H9 (cell line): ENCODE measurements at places on chromosomes 5 and 9. TPM values are rescaled to one million over a fixed set of nuclear protein-coding genes. Genes with fewer than 3 reads are reported as not detected.

DNA sequence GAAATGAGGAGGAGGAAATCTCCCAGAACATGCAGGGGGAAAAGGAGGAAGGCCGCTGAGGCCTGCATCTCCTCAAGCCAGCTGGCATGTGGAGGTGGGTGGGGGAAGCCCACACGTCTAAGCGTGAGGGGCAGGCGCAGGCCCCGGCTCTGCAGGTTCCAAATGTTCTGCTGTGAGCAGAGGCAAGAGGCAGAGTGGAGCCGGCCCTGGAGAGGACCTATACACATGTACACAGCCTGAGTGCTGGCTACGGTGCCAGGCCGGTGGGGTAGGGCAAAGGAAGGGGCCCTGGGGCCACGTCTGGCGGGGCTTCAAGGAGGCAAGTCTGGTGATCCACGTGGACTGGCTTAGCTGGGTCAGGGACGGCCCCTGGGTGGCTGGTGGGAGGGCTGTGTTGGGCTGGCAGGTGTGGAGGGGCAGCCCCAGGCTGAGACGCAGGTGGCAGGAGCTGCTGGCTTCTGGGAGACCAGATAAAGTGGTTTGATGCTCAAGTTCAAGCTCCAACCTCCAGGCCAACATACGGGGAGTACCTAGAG lies 26.4 kb downstream of the LPCAT1 start:
- no peak for DNase-seq

DNA sequence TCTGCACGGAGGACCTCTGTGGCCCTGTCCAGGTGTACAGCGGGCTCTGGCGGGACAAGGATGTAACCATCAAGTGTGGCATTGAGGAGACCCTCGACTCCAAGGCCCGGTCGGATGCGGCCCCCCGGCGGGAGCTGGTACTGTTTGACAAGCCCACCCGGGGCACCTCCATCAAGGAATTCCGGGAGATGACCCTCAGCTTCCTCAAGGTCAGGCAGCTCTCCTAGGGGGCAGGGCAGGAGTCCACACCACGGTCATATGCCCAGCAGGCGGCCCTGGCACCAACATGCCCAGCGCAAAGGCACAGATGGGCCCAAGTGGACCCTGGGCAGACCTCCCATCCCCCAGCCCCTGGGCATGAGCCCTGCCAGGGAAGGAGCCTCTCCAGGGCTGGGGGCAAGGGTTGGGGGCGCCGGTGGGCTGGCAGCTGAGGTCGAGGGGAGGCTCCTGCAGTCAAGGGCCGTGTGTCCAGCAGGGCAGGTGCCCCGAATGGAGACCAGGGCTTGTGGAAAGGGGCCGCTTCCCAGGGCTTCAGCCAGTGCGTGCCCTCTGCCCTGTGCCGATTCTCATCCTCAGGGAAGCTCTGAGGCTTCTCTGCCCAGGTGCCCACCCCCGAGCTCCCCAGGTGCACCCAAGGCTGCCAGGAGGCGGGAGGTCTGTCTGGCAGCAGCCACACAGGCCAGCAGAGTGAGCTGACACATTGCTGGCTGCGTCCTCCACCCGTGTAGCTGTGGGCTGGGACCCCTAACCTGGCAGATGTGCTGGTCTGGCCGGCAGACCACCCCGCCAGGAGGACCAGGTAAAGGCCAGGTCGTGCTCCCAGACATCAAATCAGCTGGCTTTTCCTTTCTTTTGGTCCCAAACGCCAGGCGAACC lies 10.0 kb downstream of the DIPK1B start:
- no peak for DNase-seq

Gene TMEM250
- 48.1 and 48.3 TPM in 2 replicates for total RNA-seq

DNA sequence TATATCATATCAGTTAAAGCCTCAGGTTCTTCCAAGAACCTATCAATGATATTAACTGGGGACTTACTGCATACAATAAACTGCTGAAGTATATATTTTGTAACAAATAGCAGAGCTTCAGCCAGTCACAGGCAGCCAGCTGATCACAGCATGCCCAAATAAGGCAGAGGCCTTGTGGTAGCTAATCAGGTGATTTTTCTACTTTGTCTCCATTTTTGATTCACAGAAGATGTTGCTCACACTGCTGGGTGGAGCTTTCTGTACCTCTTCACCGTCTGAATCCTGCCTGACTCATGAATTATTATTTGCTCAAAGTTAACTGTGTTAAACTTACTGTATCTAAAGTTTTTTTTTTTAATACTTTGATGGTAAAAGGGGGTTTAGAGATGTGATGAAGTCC lies 357.4 kb downstream of the PSAT1 start:
- no peak for DNase-seq

DNA sequence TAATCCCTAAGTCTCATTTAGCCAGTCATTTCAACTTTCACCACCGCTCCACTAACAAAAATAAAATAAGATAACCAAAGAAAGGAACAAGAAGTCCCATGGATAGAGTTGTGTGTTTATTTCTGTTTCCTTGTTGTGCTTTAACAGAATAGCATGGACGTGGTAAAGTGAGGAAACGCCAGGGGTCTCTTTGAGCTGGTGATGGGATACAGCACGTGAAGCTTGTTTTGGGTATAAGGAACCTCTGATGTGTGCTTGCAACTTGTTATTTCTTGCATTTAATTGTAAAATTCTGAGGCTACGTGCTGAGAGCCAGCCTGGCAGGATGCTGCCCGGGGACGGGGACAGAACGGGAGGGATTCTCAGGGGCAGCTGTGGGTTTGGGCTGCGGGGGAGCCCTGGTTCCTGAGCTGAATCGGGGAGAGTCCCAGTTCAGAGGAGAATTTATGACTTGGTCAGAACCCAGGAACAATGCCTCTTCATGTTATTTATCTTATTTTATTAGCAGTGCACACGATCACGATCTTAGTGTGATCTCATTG lies 63.4 kb downstream of the ANKRD33B start:
- DNase-seq, result no peak

DNA sequence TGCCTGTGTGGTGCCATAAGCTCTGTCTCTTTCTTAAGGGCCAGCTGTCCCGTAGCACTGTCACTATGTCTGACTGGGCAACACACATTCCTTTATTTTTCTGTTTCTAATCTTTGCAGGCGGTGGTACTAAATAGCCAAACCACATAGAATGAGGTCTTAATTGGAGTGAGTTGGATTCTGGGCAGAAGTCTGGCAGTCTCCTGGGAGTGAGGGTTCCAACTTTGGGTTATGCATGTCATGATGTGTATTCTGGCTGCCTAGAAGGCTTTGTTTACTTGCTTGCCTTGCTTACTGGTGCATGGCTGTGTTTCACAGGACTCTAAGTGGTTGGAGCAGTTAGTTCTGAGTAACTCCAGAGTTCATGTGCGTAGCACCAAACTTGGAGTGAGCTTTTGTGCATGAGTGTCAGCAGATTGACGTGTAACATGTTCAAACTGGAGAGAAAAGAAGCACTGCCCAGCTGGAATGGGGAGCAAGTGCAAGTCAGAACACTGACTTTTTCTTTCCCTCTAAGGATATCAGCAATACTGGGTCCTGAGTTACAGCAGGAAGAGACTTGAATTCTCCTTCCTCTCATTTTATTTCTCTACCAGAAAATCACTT lies 185.8 kb downstream of the PCSK1 start:
- DNase-seq, result no peak

GRCh38 chr9:71716138-71716909 lies 52.0 kb downstream of the CEMIP2 start:
- DNase-seq, result no peak

DNA sequence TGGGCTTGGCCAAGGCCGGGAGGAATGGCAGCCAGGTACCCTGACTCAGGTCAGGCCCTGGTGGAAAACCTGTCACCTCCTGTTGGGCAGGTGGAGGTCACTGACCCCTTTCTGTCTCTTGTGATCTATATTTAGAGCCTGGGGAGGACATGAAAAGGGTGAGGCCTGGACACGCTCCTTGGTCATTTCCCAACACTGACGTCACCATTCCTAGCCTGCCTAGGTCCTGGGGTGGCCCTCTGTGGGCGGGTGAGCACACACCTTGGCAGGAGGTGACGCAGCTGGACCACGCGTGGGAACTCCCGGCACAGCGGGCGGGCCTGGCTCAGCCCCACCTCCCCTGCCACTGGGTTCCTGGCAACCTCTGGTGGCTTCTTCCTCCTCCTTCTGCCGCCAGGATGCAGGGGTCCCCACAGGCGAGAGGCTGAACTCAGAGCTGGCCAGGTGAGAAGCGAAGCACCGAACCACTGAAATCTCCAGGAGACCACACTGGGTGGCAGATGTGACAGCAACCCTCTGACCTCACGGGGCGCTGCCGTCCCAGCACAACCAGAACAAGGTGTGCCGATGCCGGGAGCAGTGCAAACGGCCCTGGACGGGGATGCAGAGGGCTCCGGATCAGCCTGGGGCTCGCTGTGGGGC lies 6.4 kb upstream of the RALGDS start:
- no peak for DNase-seq

- DNase-seq, result no peak
These were observed 153.0 kb upstream of the TUT7 start for GRCh38 chr9:86507212-86507630.

DNA sequence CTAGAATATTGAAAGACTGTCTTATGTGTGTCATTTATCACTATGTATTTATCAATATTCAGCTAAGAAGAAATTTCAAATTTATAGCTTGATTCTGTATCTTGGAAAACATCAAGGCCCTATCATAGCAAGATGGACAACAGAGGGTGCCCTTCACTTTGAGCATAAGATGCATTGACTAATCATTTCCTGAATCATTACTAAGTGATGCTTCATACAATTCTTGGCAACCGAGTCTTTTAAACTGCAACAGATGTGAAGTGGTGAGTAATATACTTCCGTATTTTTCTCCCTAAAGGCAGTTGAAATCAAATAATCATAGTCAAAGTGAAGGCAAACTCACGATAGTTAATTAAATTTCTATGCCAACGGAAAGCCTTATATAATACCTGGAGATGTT lies 318.6 kb upstream of the RGMB start:
- no peak for DNase-seq

DNA sequence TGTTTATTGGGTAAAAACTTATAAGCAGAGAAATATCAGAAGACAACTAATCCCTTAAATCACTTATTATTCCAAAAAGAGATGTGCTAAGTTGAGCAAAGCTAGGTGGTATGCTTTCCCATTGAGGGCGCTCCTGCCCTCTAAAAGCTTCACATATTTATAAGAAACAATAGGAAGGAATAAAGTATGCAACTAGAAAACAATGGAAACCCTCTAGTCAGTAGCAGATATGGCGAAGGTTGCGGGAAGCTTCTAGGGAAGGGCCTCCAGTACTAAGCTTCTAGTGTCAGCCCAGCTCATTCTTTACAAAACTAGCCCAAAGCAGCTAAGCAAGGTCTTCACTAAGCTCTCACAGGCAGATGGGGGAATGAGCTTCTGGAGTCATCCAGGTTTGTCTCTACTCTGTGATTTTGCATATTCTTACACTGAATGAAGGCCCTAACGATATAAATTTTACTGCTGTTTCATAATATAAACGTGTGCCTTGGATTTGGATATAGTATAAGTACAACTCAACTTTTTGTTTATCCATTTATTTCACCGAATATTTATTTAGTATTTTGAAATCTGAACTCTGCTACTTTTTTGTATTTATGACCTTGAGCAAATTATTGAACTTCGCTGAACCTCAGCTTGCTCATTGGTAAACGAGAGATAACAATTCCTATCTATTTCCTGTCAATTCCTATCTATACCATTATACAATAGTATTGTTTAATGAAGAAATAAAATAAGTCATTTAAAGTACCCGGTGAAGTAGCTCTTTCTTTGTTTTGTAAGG lies 571.4 kb downstream of the ELAVL2 start:
- DNase-seq, result peak; percentile 24

Gene DPYSL3
- total RNA-seq, result 510 and 515 TPM in 2 replicates

DNA sequence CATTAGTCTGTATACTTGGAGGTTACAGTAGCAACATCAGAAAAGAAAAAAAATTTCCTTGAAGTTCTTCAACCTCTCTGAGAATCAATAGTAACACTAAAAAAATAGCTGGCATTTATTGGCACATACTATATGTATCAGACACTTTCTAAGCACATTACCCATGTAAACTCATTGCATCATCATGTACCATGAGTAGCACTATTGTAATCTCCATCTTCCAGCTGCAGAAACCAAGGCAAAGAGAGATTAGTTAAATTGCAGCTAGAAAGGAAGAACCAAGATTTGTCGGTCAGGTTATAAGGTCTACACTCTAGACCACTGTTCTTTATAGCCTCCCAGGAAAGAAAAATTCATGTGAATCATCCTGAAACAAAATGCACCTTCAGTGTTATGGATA lies 31.4 kb upstream of the RAB3C start:
- DNase-seq, result no peak

DNA sequence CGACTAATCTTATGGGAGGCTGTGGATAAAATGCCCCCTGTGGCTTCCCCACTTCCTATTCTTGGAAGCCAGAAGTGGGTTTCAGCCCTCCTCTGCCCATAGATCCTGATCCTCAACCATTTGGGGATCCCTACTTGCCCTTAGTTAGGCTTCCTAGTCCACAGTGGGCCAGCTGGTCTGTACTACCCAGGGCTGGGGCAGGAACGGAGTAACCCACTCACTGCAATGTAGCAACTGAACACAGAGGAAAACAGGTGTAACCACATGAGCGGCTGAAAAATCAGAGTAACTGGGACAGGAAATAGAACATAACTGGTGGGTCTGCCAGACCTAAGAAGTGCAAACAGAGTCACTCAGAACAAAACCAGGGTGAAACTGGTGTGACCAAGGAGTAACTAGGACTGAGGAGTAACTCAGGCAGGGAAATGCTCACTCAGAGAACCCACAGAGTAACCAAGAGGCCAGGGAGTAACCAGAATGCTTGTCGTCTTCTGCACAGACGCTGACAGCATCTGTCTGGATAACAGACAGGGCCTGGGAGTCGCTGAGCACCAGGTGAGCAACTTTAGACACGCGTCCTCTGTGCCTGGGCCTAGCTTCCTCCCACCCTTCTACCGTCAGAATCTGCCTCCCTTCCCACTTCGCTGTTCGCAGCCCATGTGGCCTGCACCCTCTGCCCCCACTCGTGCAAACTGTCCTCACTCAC lies 1.0 kb downstream of the AQP3 start:
- DNase-seq, result no peak

- no peak for DNase-seq
These were observed 271.8 kb downstream of the NNT start for GRCh38 chr5:43874772-43875171.

DNA sequence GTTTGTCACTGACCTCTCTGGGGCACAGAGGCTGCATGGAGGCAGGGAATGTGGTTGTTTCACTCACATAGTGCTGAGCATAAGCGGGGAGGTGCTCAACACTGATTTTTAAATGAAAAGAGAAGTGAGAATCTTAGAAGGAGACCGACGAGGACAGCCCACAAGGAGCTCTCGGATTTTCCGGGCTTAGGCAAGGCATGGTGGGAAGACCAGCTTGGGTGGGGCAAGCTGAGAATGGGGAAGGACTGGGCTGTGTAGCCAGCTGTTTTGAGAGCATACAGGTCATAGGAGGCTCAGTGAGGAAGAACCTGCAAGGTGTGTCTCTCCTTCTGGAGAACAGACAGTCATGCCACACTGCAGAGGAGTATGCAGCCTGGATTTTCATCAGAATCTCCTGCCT lies 86.0 kb upstream of the TNFSF8 start:
- no peak for DNase-seq

Gene FOXI1
- total RNA-seq, result not detected in 2 replicates
